ENCODE measurements at places on chromosomes 13 and 19. TPM values are rescaled to one million over a fixed set of nuclear protein-coding genes. Genes with fewer than 3 reads are reported as not detected.

DNA sequence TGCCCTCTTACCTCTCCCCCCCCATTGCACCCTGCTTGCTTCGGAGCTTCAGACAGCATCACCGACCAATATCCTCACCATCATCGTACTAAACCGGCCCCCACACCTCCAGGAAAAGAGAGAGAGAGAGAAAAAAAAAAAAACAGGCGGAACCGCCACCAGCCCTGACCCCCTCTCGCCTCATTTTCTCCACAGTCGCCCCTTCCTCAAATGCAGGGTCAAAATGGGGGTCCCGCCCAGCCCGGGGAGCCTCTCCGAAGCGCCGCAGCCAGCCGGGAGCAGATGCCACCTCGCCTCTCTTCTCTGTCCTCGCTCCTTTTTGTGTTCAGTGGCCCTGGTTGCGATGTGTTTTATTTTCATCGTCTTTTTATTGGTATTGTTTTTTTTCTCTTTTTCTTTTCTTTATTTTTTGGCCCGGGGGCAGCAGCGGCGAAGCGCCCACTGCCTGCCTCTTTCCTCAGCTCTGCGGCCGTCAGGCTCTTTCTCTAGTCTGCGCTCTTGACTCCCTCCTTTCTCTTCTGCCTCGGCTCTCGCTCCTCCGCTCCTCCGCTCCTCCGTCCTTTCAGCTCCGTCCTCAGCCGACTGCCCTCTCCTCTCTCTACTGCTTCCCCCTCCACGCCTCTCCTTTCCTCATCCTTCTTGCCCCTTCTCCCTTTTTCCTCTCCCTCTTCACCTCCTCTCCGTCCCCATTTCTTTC lies 41.4 kb downstream of the DEDD2 start:
- H3K4me3 ChIP-seq, result peak overlapping the region; percentile 87
- peaks cover 26% of the 10 kb centered on the region for H3K27me3 ChIP-seq
- H3K27ac ChIP-seq, result peak overlapping the region; percentile 18
- H3K4me1 ChIP-seq, result peaks cover 13% of the 10 kb centered on the region
- DNase-seq, result no peak

- no peaks in the 10 kb centered on the region for H3K27me3 ChIP-seq
- H3K36me3 ChIP-seq, result peaks cover 3% of the 10 kb centered on the region
- DNase-seq, result peak; percentile 100
These were observed at the start of gene SMARCA4 for GRCh38 chr19:10960314-10961072. SMARCA4 (plus strand) TSS chr19:10961030; CDS start chr19:10984152, 23,122 bp downstream.

- H3K27ac ChIP-seq, result no peak overlapping the region
- H3K4me3 ChIP-seq, result no peak overlapping the region
- peaks cover 10% of the 10 kb centered on the region for H3K4me1 ChIP-seq
- no peaks in the 10 kb centered on the region for H3K36me3 ChIP-seq
These were observed 2.2 kb downstream of the LHFPL6 start for GRCh38 chr13:39600766-39601165.

DNA sequence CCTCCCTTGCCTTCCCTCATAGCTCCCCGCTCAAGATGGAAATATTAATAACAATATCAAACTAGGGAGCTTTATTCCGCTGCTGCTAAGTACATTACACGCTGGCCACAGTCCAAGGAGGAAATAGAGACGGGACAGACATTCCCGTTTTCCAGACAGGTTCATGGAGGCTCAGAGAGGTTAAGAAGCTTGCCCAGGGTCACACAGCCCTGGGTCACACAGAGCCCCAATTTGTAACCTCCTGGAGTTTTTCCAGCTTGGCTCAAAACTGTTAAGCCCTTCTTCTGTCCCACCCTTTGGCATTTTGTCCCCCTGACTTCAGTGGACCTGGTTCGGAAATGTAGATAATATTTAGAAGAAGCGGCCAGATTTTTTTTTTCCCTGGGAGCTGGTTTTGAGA lies 2.0 kb downstream of the BICRA start:
- DNase-seq, result no peak
- H3K36me3 ChIP-seq, result peaks cover 9% of the 10 kb centered on the region
- peak overlapping the region; percentile 81 for H3K27ac ChIP-seq
- H3K27me3 ChIP-seq, result no peaks in the 10 kb centered on the region

DNA sequence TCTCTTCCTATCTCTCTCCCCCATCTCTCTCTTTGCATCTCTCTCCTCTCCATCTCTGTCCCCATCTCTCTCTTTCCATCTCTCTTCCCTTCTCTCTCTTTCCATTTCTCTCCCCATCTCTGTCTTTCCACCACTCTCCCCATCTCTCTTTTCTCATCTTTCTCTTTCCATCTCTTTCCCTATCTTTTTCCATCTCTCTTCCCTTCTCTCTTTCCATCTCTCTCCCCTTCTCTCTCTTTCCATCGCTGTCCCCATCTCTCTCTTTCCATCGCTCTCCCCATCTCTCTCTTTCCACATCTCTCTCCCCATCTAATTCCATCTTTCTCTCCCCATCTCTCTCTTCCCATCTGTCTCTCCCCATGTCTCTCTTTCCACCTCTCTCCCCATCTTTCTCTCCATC lies 24.5 kb downstream of the ADGRE3 start:
- no peak overlapping the region for H3K4me3 ChIP-seq
- no peak for DNase-seq
- H3K4me1 ChIP-seq, result no peaks in the 10 kb centered on the region
- H3K27me3 ChIP-seq, result peaks cover 6% of the 10 kb centered on the region
- no peaks in the 10 kb centered on the region for H3K36me3 ChIP-seq

DNA sequence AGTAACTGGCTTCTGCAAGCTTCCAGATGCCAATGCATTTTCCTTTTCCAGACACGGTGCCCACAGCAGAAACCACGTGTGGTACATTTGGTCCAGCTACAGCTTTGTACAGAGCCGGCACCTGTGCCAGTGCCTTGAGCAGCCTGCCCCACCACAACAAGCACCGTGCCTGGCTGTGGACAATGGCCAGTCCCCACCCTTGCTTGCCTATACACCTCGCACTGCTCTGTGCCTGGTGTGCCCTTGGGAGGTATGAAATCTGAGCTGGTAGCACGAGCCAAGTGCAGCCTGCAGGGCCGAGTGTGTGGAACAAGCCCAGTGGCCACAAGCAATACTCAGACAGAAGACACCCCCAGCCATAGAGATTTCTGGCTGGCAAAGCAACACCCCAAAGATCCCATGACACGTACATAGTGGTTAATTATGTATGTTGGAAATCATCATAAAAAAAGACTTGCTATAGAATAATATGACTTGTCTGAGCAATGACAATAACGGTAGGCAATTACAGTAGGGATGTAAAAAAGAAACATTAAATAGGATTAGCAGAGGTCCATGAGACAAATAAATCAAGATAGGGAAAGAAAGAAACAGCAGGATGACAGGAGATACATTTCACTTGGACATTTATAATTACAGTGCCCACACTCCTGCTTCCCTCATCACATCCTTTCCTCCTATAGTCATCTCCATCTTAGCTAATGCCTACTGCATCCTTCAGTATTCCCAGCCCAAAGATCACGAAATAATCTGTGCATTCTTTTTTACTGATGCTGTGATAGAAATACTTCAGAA lies 1399.5 kb downstream of the PCDH9 start:
- H3K27ac ChIP-seq, result no peak overlapping the region
- no peaks in the 10 kb centered on the region for H3K36me3 ChIP-seq
- no peak for DNase-seq
- H3K4me3 ChIP-seq, result no peak overlapping the region
- H3K27me3 ChIP-seq, result no peaks in the 10 kb centered on the region

GRCh38 chr19:2149980-2150793 lies 1.2 kb downstream of the AP3D1 start:
- H3K4me1 ChIP-seq, result peaks cover 32% of the 10 kb centered on the region
- DNase-seq, result no peak
- peak overlapping the region; percentile 68 for H3K27ac ChIP-seq
- peaks cover 2% of the 10 kb centered on the region for H3K36me3 ChIP-seq

DNA sequence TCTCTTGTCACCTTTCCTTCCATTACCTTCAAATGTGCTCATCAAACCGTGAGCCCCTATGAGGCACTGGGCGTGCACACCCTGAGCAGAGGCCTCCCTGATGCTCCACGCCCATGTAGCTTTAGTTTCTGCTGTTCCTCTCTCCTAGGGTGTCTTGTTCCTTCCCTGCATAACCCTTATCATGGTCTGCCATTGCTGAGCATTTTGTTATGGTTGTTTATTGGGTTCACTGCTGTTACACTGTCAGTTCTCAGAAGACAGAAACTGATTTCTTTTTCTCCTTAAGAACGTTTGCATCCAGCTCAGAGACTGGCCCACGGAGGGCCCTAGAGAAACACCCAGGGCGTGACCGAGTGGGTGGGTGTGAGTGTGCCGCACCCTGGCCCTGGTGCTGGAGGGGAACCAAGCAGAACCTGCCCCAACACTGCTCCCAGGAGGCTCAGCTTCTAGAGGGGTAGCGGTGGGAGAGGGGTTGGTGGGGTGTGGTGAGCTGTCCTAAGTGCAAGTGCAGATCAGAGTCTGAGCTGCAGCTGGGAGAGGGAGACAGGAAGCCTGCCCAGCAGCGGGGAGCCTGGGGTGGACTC lies 61.4 kb upstream of the URI1 start:
- peaks cover 10% of the 10 kb centered on the region for H3K27me3 ChIP-seq
- no peak for DNase-seq
- no peaks in the 10 kb centered on the region for H3K36me3 ChIP-seq
- H3K4me1 ChIP-seq, result peaks cover 8% of the 10 kb centered on the region
- H3K27ac ChIP-seq, result no peak overlapping the region

DNA sequence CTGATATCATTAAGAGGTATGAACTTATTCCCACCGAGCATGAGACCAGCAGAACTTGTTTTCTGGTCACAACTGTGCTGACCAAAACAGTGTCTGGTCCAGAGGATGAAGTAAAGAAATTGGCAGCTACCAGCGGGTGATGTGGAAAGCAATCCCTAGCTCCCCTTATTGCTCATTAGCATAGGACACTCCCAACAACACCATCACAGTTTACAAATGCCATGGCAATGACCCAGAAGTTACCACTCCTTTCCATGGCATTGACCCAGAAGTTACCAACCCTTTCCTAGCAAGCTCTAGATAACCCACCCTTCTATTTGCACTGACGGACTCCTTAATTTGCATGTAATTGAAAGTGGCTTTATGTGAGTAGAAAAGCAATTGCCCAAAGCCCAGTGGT lies 1856.1 kb downstream of the OLFM4 start:
- H3K36me3 ChIP-seq, result no peaks in the 10 kb centered on the region
- H3K4me1 ChIP-seq, result no peaks in the 10 kb centered on the region
- no peak overlapping the region for H3K4me3 ChIP-seq
- no peak overlapping the region for H3K27ac ChIP-seq

Gene KPTN
- total RNA-seq, result 8.0 TPM

Gene ATCAY
- total RNA-seq, result not detected

Gene PSG11
- total RNA-seq, result not detected

Gene CIRBP
- total RNA-seq, result 327 TPM

Gene SMIM44
- total RNA-seq, result not detected

Data from activated naive CD8-positive, alpha-beta T cell treated with anti-CD3 and anti-CD28 coated beads, Interleukin-2, amount 10 ng/mL, durations not matched to agents 7 days and 5 days (primary cell).